ENCODE measurements at places on chromosomes 3 and 15.

DNA sequence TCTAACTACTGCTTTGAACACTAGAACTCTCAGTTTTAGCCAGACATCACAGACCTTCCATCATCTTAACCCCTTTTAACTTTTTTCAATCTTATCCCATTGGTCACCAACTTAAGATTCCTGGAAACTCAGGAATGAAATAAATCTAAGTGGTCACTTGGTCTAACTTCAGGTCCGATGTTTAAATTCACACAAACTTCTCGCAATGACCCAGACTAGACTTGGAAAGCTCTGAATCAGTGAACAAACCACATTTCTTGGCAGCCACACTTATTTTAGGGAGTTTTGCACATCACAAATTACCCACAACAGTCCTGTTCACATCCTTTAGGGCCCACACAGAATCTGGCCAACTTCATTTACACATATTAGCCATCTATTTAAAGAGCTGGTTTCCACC is 118.9 kb downstream of the MAGI1 start:
- DNase-seq = no peak

DNA sequence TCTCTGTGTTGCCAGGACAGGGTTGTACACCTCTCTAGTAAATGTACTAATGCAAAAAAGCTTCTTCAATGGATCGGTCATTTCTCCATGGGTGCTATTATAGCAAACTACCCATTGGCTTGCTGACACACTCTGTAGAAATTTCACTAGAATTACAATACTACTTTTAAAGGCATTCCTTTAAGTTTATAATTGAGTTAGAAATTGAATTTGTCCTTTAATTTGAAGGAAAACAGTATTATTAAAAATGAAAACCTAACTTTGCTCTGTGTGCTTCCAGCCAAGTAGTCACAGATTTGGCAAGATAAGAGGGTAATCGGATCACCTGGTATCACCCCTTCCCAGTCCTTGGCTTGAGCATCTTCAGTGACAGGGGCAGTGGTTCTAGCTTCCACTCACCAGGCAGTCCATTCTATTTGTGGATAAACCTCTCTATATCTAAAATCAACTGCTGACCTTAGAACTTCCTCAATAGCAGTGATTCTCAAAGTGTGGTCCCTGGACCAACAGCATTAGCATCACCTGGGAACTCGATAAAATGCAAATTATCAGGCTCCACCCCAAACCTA is 93.2 kb downstream of the GHSR start:
- no peak for DNase-seq

DNA sequence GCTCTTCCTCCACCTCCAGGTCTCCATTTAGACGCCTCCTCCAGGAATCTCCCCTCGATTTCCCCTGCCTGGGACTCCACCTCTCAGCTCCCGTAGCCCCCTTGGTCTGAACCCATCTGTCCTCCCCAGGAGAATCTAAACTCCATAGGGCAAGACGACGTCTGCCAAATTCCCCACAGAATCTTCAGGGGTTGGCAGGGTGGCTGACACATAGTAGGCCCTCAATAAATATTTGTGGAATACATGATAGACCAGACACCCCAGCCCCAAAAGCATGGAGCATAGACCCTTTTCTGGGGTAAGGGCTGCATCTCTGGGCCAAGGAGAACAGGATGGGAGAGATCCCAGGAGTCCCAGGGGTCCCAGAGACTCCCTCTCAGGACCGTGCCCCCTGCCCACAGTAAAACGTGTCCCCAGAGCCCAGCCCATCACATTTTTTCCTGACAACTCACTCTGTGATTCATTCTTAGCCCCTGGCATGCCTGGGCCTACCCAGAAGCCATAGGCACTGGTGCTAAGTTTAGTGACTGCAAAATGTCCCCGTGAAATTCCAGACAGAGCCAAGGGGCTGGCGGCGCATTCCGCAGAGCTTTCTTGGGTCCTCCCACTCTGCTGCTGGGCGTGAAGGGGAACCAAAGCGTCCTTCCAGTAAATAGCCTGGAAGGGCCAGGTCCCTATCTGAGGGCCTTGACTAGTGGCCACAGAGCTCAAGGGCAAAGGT is 78.0 kb upstream of the SLC6A6 start:
- DNase-seq = no peak

- no peak for DNase-seq
These were observed 78.0 kb downstream of the CPN2 start for GRCh38 chr3:194272861-194273742.

- no peak for DNase-seq
These were observed 6.6 kb downstream of the GPX1 start for GRCh38 chr3:49351521-49352011.

DNA sequence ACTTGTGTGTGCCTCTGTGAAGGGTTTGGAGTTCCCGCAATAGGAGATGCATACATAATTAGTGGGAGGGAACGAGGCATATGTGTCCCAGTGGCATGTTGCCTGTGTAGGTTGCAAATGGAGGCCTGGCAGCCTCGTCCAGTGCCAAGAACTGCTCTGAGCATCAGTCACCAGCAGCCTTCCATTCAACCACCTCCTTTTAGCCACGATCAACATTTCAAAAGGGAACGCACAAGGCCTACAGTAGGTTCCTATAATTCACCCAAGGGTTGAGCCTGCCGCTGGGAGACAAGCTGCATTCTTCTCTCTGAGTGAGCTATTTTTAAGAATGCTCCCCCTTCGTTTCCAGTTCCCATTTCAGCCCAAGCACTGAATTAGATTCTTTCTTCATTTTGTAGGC is 78.8 kb upstream of the CTNNB1 start:
- no peak for DNase-seq

GRCh38 chr3:36244728-36245127 is 135.6 kb upstream of the STAC start:
- DNase-seq = no peak

- DNase-seq = no peak
These were observed 9.6 kb downstream of the STARD5 start for GRCh38 chr15:81314378-81314777.

GRCh38 chr3:31412832-31413231 is 119.9 kb upstream of the STT3B start:
- no peak for DNase-seq

- no peak for DNase-seq
These were observed 55.8 kb upstream of the DGKG start for GRCh38 chr3:186417791-186418190.

DNA sequence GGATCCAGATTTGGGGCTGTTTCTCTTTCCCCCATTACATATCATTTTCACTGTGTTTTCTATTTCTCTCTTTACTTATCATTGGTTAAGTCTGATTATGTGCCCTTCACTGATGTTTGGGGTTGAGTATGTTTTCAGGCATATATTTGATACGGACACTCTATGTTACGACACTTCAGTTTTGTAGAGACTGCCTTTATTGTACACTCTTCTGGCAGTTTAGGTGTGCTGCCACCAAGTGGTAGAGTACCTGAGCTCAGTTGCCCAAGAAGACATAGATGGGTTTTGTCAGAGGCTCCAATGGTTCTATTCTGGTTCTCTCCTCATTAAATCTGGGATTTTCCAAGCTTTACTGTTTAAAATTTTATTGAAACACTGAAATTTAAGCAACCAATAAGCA is 255.0 kb upstream of the ROPN1 start:
- DNase-seq = no peak

DNA sequence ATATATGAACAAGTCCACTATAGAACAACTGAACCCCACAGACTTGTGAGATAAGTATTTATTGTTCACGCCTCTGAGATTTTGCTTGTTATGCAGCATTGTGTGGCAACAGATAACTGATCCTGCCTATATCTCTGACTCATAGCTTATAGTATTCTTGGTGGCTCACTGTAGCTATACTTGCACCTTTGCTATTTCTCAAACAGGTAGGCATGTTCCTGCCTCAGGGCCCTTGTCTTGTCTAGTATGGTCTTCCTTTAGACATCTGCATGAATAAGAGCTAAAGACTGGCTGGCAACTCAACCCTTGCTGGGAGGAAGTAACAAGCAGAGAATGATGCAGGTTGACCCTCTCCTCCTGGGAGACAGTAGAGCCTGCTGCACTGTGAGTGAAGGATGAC is 256.1 kb downstream of the CHST2 start:
- no peak for DNase-seq

- DNase-seq = no peak
These were observed 36.7 kb upstream of the SLC6A1 start for GRCh38 chr3:10955711-10956453.
